ENCODE measurements at places on chromosomes 3 and 15. TPM values are rescaled to one million over a fixed set of nuclear protein-coding genes. Genes with fewer than 3 reads are reported as not detected.

CDHR4 gene
- not detected for total RNA-seq

GOLGA6B gene
- not detected for total RNA-seq

TMEM212 gene
- not detected for total RNA-seq

HIGD2B gene
- not detected for total RNA-seq

ETV5 gene
- 56.7 TPM for total RNA-seq

GOLGA8T gene
- total RNA-seq, result not detected

GALNT15 gene
- total RNA-seq, result not detected

GOLGA8G gene
- 0.16 TPM for total RNA-seq

FRMD4B gene
- total RNA-seq, result 4.2 TPM

AHSG gene
- total RNA-seq, result not detected

ANKRD63 gene
- 0.37 TPM for total RNA-seq

VILL gene
- not detected for total RNA-seq

DNA sequence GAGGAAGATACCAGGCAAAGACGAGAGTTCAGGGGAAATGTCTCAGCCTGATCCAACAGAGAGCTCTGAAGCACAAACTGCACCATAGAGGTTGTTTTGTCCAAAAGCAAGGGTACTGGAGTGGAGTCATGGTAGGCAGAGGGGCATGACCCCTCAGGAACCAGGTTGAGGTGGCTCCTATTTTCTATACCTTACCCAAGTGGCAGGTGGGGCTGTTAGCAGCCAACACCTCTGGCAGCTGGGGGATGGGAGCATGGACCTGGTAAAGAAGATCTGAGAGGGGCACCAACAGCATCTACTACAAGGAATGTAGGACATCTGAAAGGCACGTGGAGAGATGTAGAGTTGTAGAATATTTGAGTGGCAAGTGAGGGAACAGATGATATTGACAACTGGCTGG, 85.2 kb downstream of the GAP43 start:
- no peak for DNase-seq

DNA sequence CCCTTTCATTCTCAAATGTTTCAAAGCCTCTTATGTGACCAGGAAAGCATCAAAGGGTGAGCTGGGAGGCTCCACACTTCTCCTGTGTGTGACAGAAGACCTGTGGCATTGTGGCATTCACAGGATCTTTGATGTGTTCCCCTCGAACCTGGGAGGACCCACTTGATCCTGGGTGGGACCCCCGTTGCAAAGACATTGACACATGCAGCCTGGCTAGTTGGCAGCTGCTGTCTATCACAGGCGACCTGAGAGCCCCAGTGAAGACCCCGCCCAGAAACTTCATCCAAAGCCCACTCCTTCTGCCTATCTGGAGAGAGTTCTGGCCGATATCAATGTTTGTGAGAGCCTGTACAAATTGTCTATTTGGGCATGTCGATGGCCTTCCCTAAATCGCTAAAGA, 140.4 kb upstream of the ATP2B2 start:
- DNase-seq, result no peak

GRCh38 chr3:150059241-150059640, 88.5 kb upstream of the PFN2 start:
- DNase-seq, result no peak

DNA sequence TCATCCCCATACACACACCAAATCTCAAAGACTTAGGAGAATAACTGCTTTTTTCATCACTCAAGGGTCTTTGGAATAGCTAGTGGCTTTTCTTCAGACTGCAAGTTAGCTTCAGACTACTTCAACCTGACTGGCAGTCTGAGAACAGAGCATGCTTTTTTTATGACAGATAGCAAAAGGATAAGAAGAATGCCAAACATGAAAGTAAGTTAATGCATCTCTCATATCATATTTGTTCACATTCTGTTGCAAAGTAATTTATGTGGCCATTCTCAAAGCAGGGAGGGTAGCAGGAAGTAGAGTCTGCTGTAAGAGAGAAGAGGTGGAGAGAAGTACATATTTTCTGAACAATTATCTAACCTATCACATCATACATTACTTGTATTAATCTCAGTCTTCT, 544.4 kb downstream of the ZPLD1 start:
- no peak for DNase-seq

DNA sequence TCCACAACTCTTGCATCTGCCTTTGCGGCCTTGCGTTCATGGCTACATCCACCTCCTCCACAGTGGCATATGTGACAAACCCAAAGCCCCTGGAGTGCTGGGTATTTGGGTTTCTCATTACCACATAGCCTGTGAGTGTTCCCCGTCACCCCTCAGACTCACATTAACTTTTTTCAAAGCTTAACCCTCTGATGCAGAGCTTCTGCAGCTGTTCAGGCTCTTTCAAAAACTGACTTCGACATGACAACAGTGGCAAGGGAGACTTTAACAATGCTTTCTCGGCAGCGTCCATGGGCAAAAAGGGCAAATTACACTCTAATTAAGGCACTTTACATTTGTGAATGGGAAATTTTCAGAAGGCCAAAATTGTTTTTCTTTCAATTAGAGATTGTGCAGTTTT, 343.2 kb downstream of the UNC13C start:
- DNase-seq, result no peak

DNA sequence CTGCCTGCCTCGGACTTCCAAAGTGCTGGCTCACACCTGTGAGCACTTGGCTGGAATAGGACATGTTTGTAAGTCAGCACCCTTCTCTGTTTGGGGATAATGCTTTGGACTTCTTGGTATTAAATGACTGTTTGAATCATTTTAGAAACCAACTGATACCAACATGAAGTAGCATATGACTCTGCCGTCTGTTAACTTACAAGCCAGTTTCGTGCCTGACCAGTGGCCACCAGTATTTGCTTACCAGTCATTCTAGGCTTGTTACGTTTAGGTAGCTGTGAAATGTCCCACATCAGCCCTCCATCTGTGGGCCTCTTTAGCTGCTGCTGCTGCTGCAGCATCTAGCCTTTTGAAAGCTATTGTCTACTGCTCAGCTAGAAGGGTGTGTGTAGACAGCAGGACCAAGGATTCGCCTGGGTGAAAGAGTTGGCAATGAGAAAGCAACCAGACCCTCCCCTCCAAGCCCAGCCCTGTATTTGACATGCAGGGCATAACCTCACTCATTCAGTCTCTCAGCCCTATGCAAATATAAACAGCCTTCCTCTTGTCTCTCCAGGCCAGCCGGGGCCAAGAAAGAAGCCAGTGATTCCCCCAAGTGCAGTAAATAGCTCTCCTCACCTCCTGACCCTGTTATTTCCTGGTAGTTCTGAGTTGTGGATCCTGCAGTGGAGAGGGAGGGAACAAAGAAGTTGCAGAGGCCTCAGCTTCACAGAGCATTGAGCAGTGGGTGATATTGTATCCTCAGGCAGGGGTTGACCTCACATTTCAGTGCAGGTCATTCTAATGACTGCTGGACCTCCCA, 51.0 kb downstream of the NKIRAS1 start:
- DNase-seq, result no peak

GRCh38 chr15:56804279-56804678, 71.0 kb upstream of the ZNF280D start:
- no peak for DNase-seq

DNA sequence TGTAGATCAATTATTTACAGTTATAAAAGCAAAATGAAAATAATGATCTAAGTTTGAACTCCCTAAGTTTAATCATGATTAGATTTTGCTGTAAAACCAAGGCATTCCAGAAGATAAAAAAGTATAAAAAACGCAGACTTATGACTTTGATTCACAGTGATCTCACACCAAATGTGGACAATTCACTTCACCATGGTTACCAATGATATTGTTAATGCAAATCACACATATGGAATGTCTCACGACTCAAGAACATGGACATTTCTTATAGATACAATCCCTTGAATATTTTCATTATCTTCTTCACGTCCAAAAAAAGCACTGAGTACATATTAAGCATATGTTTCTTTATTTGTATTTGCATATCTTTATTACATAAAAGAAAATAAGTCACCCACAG, 1054.2 kb downstream of the NAALADL2 start:
- DNase-seq, result no peak

GRCh38 chr3:128068156-128068620, 16.0 kb downstream of the SEC61A1 start:
- peak; percentile 58 for DNase-seq

GRCh38 chr3:14410503-14411165, 8.2 kb downstream of the SLC6A6 start:
- DNase-seq, result peak; percentile 98

- DNase-seq, result no peak
Measured at GRCh38 chr3:165783383-165783782, 53.8 kb downstream of the BCHE start.

DNA sequence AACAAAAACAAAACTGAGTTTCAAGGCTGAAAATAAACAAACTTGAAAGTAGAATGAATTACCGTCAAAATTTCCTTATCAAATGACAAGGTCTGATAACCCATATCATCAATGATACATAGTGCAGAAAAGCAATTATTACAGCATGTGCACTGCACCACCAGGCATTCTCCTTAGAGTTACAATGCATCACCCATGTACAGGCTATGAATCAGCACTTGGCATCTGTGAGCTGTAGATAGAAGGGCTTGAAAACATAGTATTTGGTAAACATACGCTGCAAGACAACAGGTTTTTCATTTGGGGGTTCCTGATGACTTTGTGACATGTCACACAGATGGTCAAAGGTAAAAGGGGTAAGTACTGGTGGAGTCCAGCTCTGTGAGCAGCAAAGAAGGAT, 265.1 kb downstream of the CTNNB1 start:
- DNase-seq, result no peak

- no peak for DNase-seq
Measured at GRCh38 chr3:64426551-64426950, 201.3 kb upstream of the PRICKLE2 start.

- DNase-seq, result no peak
Measured at GRCh38 chr15:70418943-70419342, 321.2 kb upstream of the TLE3 start.

- DNase-seq, result peak; percentile 88
Measured at GRCh38 chr3:197297476-197298340, 704 bp downstream of the DLG1 start.

GRCh38 chr3:142007710-142008399, 131.4 kb downstream of the ATP1B3 start:
- DNase-seq, result no peak

DNA sequence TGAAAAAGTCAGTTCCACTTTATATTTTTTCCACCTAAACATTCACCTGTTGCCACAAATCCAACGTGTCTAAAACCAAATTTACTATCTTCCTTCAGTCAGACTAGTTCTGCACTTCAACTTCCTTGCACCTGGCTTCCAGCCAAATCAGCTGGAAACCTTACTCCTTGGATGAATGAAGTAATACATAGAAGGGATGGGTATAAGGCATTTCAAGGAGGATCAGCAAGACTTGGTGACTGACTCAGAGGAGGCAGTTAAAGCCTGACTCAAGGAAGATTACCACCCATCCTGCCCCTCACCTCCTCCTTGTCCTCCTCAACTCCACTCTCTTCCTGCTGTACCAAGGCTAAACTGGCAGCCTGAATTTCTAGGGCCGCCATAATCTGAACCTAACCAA, 37.1 kb downstream of the QTRT2 start:
- peak; percentile 56 for DNase-seq

DNA sequence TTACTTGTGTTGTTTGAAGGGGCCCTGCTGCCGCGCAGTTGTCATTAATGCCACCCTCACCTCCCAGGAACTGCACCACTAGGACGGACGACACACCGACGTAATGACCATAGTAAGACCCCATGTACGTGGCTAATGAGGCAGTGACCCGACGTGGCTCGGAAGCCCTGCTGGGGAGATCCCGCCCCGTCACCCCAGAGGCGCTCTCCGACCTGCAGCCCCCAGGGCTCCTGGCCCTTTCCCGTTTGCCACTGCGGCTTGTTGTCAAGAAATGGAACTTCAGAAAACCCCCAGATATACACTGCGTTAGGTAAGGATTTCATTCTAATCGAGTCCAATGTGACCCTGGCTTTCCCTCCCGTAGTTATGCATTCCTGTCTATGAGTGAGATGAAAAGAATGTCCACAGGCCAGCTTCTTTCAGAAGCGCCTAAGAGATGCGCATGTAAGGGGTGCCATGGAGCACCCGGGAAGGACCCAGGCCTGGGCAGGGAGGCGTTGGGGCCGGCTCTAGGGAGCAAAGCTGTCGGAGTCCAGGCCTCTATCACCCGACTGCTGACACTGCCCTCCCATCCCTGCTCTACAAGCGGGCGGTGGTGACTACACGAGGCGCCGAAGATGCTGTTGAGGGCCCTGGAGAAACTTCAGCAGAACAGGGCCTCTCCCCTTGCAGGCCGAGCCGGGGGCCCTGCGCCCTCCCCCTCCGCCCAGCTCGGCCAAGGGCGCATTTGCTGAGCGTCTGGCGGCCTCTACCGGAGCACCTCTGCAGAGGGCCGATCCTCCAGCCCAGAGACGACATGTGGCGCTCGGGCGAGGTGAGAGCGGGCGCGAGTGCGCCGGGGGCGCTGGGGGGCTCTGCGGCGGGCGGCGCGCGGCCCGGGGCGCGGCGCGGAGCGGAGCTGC, at the start of gene GABRA5:
TSS of gene GABRA5 (plus strand) at position 765 of the 902 bp plus-strand sequence. CDS start 2,187 bp downstream, outside the sequence.
- DNase-seq, result peak; percentile 22

- DNase-seq, result peak; percentile 96
Measured at GRCh38 chr3:182212479-182213076, 500.9 kb downstream of the SOX2 start.

DNA sequence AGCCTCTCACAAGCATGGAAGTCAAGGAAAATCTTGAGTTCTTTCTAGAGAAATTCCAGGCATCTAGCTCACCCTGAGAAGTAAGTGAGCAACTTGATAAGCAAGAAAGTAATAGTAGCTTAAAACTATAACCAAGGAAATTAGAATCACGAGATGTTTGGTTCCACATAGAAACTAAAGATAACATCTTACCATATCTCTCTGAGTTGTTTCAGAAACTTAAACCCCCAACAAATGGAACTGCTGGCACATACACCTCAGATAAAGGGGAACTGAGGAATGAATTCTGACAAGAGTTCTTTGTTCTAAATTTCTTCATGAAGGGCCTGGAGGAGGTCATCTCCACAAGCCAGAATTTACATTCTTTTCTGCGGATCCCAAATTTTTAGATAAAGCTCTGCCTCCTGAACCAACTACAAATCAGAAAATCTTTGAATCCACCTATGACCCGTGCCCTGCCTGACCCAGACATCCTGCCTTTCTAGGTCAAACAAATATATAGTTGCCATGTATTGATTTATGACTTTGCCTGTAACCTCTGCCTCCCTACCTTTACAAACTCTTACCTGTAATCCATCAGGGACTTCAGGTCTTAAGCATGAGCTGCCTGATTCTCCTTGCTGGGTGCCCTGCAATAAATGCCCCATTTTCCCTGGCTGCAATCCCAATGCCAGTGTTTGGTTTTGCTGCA, 26.4 kb upstream of the ABHD17C start:
- no peak for DNase-seq

DNA sequence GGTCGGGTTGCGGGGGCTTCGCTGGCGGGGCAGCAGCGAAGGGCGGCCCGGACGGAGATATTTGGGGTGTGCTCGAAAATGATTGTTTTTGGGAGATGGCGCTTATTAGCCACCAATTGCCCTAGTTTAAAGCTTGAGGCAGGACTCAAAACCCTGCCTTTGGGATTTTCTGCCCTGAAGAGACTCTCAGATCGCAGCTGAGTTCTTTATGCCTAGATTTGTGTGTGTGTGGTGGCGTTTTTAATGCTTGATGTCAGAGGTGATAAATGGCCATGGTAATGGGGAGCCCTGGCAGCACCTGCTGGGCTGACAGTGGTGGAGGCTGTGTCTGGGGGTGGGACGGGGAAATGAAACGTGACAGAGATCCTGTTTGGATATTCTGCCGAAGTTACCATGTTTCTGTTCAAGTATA, 604 bp downstream of the KCTD6 start:
- no peak for DNase-seq

- peak; percentile 47 for DNase-seq
Measured at GRCh38 chr15:48400086-48400485, 68.9 kb downstream of the DUT start.
